ENCODE measurements at places on chromosomes 1 and 21. TPM values are rescaled to one million over a fixed set of nuclear protein-coding genes. Genes with fewer than 3 reads are reported as not detected.

The PAQR6 gene
- total RNA-seq = 1.8 TPM

The GCSAML gene
- not detected for total RNA-seq

The KDF1 gene
- 22.2 TPM for total RNA-seq

The RGS16 gene
- total RNA-seq = 6.3 TPM

The C1QA gene
- 104 TPM for total RNA-seq

GRCh38 chr1:225481738-225482137 lies 53.9 kb upstream of the LBR start:
- H3K27ac ChIP-seq = no peak overlapping the region
- H3K4me1 ChIP-seq = no peaks in the 10 kb centered on the region
- H3K27me3 ChIP-seq = no peaks in the 10 kb centered on the region
- H3K4me3 ChIP-seq = no peak overlapping the region
- DNase-seq = peak; percentile 7
- H3K36me3 ChIP-seq = no peaks in the 10 kb centered on the region

- DNase-seq = no peak
- no peak overlapping the region for H3K27ac ChIP-seq
- no peaks in the 10 kb centered on the region for H3K27me3 ChIP-seq
- no peak overlapping the region for H3K4me3 ChIP-seq
Measured at GRCh38 chr1:175373786-175374623, 181.4 kb upstream of the KIAA0040 start.

- H3K27me3 ChIP-seq = no peaks in the 10 kb centered on the region
- no peak for DNase-seq
- no peak overlapping the region for H3K27ac ChIP-seq
- peaks cover 8% of the 10 kb centered on the region for H3K4me1 ChIP-seq
- no peak overlapping the region for H3K4me3 ChIP-seq
- H3K36me3 ChIP-seq = no peaks in the 10 kb centered on the region
Measured at GRCh38 chr1:6889875-6890480, 104.7 kb downstream of the CAMTA1 start.

DNA sequence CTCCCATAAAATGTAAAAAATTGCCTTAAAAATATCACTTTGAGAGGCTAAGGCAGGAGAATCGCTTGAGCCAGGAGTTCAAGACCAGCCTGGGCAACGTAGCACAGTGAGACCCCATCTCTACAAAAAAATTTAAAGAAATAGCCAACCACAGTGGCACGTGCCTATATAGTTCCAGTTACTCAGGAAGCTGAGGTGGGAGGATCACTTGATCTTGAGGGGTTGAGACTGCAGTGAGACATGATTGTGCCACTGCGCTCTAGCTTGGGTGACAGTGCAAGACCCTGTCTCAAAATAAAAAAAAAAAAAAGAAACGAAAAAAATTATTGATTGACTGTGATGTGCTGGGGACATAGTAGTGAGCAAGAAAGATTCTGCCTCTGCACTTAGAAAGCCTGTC lies 38.4 kb downstream of the PKN2 start:
- H3K27ac ChIP-seq = no peak overlapping the region
- H3K4me1 ChIP-seq = no peaks in the 10 kb centered on the region
- H3K4me3 ChIP-seq = no peak overlapping the region
- H3K27me3 ChIP-seq = no peaks in the 10 kb centered on the region
- no peak for DNase-seq

- no peaks in the 10 kb centered on the region for H3K27me3 ChIP-seq
- no peak for DNase-seq
- no peak overlapping the region for H3K4me3 ChIP-seq
- no peak overlapping the region for H3K27ac ChIP-seq
- H3K4me1 ChIP-seq = no peaks in the 10 kb centered on the region
Measured at GRCh38 chr1:101653482-101653946, 343.2 kb downstream of the OLFM3 start.

GRCh38 chr1:15849775-15850324 lies 2.3 kb downstream of the SPEN start:
- no peaks in the 10 kb centered on the region for H3K27me3 ChIP-seq
- no peaks in the 10 kb centered on the region for H3K36me3 ChIP-seq
- peaks cover 7% of the 10 kb centered on the region for H3K4me1 ChIP-seq
- DNase-seq = no peak
- H3K27ac ChIP-seq = peak overlapping the region; percentile 98

DNA sequence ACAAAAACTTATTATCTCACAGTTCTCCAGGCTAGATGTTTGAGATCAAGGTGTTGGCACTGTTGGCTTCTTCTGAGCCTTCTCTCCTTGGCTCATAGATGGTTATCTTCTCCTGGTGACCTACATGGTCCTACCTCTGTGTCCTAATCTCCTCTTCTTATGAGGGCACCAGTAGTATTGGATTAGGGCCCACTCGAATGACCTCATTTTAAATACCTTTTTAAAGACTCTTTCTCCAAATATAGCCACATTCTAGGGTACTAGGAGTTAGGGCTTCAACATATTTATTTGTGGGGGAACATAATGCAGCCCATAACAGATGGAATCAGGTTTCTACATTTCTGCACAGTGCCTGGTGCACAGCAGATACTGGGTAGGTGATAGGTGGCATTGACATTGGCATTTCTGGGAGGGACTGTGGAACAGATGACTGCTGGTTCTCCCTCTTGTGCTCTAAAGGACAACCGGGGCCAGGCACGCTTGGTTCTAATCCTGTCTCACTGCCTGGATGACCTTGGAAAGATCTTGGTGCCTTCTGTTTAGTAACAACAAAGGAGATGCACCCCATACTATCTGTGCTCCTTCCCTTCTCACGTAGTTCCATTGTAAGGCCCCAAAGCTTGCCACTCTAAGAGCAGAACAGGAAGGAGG lies 140.3 kb downstream of the PLPP3 start:
- H3K27ac ChIP-seq = no peak overlapping the region
- H3K4me3 ChIP-seq = no peak overlapping the region
- H3K27me3 ChIP-seq = no peaks in the 10 kb centered on the region
- DNase-seq = no peak

- DNase-seq = no peak
- H3K4me1 ChIP-seq = peaks cover 4% of the 10 kb centered on the region
- H3K27ac ChIP-seq = peak overlapping the region; percentile 70
- no peaks in the 10 kb centered on the region for H3K36me3 ChIP-seq
Measured at GRCh38 chr1:175188936-175189335, 3.6 kb downstream of the KIAA0040 start.

DNA sequence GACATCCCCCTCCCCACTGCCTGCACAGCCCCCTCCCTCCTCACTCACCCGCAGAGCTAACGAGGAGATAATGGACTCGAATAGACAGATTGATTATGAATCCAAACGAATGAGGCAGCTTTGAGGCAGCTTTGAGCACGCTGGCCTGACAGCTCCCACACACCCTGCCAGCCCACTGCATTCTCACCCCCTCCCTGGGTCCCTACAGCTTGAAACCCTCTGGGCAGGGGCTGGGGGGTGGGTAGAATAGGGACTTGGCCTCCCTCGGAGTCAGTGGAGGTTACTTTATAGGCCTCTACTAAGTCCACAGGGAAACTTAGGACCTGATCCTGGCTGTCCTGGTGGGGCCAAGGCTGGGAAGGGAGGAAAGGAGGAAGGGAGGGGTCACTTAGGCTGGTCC lies 1.9 kb downstream of the NTRK1 start:
- DNase-seq = no peak
- no peak overlapping the region for H3K27ac ChIP-seq
- H3K4me1 ChIP-seq = peaks cover 7% of the 10 kb centered on the region
- H3K4me3 ChIP-seq = no peak overlapping the region

- no peak overlapping the region for H3K4me3 ChIP-seq
- no peak for DNase-seq
- H3K27ac ChIP-seq = peak overlapping the region; percentile 14
Measured at GRCh38 chr1:230147253-230148125, 80.5 kb downstream of the GALNT2 start.

- H3K4me3 ChIP-seq = no peak overlapping the region
- H3K4me1 ChIP-seq = no peaks in the 10 kb centered on the region
- no peaks in the 10 kb centered on the region for H3K27me3 ChIP-seq
- H3K36me3 ChIP-seq = no peaks in the 10 kb centered on the region
Measured at GRCh38 chr1:209008586-209008985, 574.9 kb upstream of the CAMK1G start.

GRCh38 chr1:209993061-209993830 lies 55.2 kb downstream of the SYT14 start:
- H3K36me3 ChIP-seq = no peaks in the 10 kb centered on the region
- DNase-seq = no peak
- no peaks in the 10 kb centered on the region for H3K27me3 ChIP-seq
- no peak overlapping the region for H3K4me3 ChIP-seq
- H3K27ac ChIP-seq = no peak overlapping the region
- H3K4me1 ChIP-seq = no peaks in the 10 kb centered on the region

- H3K27me3 ChIP-seq = no peaks in the 10 kb centered on the region
- H3K36me3 ChIP-seq = no peaks in the 10 kb centered on the region
Measured at GRCh38 chr1:204506969-204507316, 9.3 kb upstream of the MDM4 start.

GRCh38 chr1:154883919-154884868 lies 14.1 kb upstream of the KCNN3 start:
- H3K27ac ChIP-seq = no peak overlapping the region
- DNase-seq = no peak
- H3K36me3 ChIP-seq = no peaks in the 10 kb centered on the region
- H3K4me3 ChIP-seq = no peak overlapping the region
- H3K4me1 ChIP-seq = no peaks in the 10 kb centered on the region

DNA sequence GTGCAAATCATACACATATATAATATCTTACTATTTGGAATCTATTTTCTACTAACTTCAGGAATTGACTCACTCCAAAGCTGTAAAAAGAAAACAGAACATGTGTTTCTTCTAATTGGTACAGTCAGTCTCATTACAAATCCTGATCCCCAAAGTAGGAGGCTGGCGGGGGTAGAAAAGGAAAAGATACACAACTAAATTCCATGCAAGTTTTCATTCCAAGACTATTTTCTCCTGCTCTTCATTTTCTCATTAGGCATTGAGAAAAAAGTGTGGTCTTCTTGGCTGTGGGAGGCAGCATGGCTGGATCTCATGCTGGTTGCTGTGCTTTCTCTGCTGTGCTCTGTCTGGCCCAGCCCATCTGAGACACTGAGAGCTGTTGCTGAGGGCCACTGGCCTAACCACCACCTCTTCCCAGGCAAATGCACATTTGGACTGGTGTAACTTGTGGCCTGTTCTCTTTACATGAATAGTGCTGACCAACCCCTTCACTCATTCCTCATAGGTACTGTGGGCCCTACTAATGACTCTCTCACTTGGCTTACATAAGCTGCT lies 1107.5 kb upstream of the B3GALT2 start:
- H3K27me3 ChIP-seq = no peaks in the 10 kb centered on the region
- H3K27ac ChIP-seq = no peak overlapping the region
- no peaks in the 10 kb centered on the region for H3K4me1 ChIP-seq
- no peaks in the 10 kb centered on the region for H3K36me3 ChIP-seq

- no peak overlapping the region for H3K4me3 ChIP-seq
- H3K36me3 ChIP-seq = no peaks in the 10 kb centered on the region
- no peaks in the 10 kb centered on the region for H3K27me3 ChIP-seq
- peaks cover 14% of the 10 kb centered on the region for H3K4me1 ChIP-seq
- no peak overlapping the region for H3K27ac ChIP-seq
Measured at GRCh38 chr1:31013187-31013864, 52.2 kb downstream of the PUM1 start.

DNA sequence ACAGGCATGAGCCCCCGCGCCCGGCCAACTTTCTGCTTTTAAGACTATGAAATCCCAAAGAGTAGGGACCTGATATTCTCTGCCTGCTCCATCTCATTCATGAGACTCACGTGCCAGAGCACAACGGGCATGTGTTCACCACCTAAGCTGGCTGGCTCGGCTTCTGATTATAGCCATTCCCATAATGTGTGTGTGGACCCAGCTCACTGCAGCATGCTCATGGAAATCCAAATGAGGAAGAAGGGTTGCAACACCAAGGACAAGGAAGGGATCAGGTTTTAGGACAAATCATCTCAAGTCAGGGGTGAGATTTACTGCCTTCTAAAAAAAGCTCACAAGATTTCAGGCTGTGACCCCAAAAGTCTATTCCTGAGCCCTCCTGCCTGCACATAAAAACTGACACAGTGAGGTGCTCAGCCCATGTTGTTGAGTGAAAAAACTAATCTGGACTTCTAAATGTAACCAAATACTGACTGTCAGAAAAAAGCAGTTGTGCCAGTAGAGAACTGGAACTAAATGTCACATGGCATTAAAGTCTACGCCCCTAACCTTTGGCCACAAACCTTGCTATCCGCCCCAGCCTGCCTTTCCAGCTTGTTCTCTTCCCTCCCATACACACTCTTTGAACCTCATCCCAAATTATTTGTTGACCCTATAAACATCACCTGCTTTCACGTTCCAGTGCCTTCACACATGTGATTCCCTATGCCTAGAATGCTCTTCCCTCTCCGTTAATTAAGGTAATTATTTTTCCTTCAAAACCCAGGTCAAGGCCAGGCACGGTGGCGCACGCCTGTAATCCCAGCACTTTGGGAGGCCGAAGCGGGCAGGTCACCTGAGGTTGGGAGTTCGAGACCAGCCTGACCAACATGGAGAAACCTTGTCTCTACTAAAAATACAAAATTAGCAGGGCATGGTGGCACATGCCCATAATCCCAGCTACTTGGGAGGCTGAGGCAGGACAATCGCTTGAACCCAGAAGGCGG lies 9.1 kb upstream of the COA7 start:
- H3K27ac ChIP-seq = no peak overlapping the region
- H3K4me1 ChIP-seq = no peaks in the 10 kb centered on the region
- H3K36me3 ChIP-seq = no peaks in the 10 kb centered on the region
- no peak overlapping the region for H3K4me3 ChIP-seq
- H3K27me3 ChIP-seq = no peaks in the 10 kb centered on the region

- no peak overlapping the region for H3K27ac ChIP-seq
- no peaks in the 10 kb centered on the region for H3K27me3 ChIP-seq
- H3K4me1 ChIP-seq = no peaks in the 10 kb centered on the region
- no peak overlapping the region for H3K4me3 ChIP-seq
- no peaks in the 10 kb centered on the region for H3K36me3 ChIP-seq
Measured at GRCh38 chr1:19918057-19918456, 5.4 kb downstream of the PLA2G2E start.

GRCh38 chr1:50358962-50359361 lies 64.3 kb downstream of the DMRTA2 start:
- no peak overlapping the region for H3K27ac ChIP-seq
- DNase-seq = no peak
- no peaks in the 10 kb centered on the region for H3K27me3 ChIP-seq
- H3K36me3 ChIP-seq = no peaks in the 10 kb centered on the region

DNA sequence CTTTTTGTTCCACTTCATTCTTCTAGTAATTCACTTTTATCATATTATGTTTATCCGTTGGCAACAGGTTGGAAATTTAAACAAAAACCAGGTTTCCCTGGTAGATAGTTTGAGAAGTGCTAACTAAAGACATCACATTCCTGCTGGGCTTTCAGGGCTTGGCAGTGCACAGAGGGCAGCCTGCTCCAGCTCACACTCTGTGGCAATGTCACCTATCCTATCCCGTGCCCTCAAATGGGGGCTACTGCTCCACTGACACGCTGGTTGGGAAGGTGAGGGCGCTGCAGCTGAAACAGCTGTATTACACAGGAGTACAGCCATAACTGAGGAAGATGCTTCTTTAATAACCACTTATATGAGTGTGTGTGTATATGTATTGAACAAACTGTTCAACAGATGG lies 49.7 kb downstream of the RCAN1 start:
- DNase-seq = no peak
- H3K4me3 ChIP-seq = no peak overlapping the region
- no peaks in the 10 kb centered on the region for H3K4me1 ChIP-seq
- no peaks in the 10 kb centered on the region for H3K27me3 ChIP-seq
- no peaks in the 10 kb centered on the region for H3K36me3 ChIP-seq
- no peak overlapping the region for H3K27ac ChIP-seq
